ENCODE measurements at places on chromosomes 4 and X. TPM values are rescaled to one million over a fixed set of nuclear protein-coding genes. Genes with fewer than 3 reads are reported as not detected.

The DUSP21 gene
- total RNA-seq, result not detected

DNA sequence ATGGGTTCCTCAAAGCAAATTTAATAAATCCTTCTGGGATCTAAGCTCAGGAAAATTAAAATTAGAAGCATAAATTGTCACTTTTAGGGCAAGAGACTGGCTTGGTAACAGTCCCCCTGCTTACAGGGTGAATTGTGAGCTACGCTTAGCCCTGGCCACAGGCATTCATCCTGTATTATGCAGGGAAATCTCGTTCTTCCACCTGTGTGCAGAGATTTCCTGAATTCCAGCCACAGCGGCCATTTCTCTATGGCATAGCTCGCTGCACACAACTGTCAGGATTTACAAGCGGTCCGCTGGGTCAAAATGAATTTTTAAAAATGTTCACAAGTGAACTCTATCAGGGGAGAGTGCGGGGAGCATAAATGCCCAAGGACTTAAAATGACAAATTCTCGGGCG lies 111.9 kb downstream of the DCTD start:
- no peak for DNase-seq
- H3K27me3 ChIP-seq, result no peaks in the 10 kb centered on the region
- H3K27ac ChIP-seq, result no peak overlapping the region
- H3K36me3 ChIP-seq, result no peaks in the 10 kb centered on the region
- no peaks in the 10 kb centered on the region for H3K4me1 ChIP-seq

DNA sequence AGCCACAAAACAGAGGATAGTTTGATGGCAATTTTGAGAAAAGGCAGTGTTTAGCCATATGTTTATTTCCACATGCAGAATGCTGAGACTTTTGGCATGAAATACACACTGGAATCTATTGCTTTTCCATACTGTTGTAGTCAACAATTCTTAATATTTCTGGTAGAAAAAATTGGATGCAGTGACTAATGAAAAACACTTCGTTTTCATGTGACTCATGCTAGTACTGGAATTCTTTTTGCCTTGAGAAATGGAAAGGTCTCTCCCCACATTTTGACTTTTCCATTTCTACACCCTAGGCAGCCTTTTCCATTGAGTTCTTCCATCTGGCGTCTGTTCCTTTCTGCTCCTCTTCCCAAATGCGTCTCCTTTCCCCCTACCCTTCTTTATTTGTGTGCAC lies 425.2 kb upstream of the FTHL17 start:
- H3K4me1 ChIP-seq, result no peaks in the 10 kb centered on the region
- DNase-seq, result no peak
- H3K4me3 ChIP-seq, result no peak overlapping the region

GRCh38 chr4:129337228-129337620 lies 241.3 kb downstream of the C4orf33 start:
- no peak for DNase-seq
- H3K27me3 ChIP-seq, result no peaks in the 10 kb centered on the region
- H3K36me3 ChIP-seq, result no peaks in the 10 kb centered on the region
- no peak overlapping the region for H3K27ac ChIP-seq
- H3K4me3 ChIP-seq, result no peak overlapping the region

GRCh38 chrX:131061306-131061705 lies 3.2 kb downstream of the ARHGAP36 start:
- no peak overlapping the region for H3K27ac ChIP-seq
- no peak for DNase-seq
- no peaks in the 10 kb centered on the region for H3K36me3 ChIP-seq
- H3K27me3 ChIP-seq, result no peaks in the 10 kb centered on the region
- no peaks in the 10 kb centered on the region for H3K4me1 ChIP-seq
- no peak overlapping the region for H3K4me3 ChIP-seq

The HMX1 gene
- not detected for total RNA-seq

The SPANXA2 gene
- total RNA-seq, result not detected

- no peak overlapping the region for H3K4me3 ChIP-seq
- H3K4me1 ChIP-seq, result no peaks in the 10 kb centered on the region
- H3K27me3 ChIP-seq, result no peaks in the 10 kb centered on the region
- no peak overlapping the region for H3K27ac ChIP-seq
These were observed 39.7 kb downstream of the SNX25 start for GRCh38 chr4:185249105-185249504.

DNA sequence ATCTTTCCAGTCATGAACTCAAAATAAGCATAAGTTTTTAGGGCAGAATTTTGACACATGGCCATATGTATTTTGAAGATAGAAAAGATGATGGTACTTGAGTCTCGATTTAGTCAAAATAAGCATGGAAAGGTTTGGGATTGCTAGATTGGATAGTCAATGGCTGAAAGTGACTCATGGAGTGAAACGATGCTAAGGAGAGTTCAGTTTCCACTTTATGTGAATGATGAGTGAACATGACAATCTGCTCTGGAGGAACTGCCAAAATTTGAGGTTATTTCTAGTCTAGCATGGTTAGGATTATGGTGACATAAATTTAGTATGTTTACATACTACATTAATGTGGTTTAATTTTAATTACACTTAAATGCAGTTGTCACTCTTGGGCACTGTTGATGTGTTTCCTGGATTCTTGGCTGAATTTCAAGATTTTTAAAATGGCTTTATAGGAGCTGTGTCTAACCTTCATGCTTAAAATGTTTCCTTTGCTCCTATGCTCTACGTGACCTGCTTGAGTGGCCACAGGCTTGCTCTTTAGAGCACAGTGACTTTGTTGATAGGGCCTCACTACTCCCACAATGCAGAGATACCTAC lies 17.1 kb downstream of the DDX3X start:
- no peaks in the 10 kb centered on the region for H3K36me3 ChIP-seq
- H3K27ac ChIP-seq, result no peak overlapping the region
- H3K4me3 ChIP-seq, result no peak overlapping the region
- H3K4me1 ChIP-seq, result no peaks in the 10 kb centered on the region

GRCh38 chrX:24124244-24124799 lies 25.2 kb upstream of the ZFX start:
- H3K36me3 ChIP-seq, result no peaks in the 10 kb centered on the region
- no peak overlapping the region for H3K4me3 ChIP-seq
- no peaks in the 10 kb centered on the region for H3K4me1 ChIP-seq
- H3K27ac ChIP-seq, result no peak overlapping the region

The CRMP1 gene
- 2.0 TPM for total RNA-seq

GRCh38 chr4:168955674-168956073 lies 54.4 kb downstream of the CBR4 start:
- DNase-seq, result no peak
- H3K4me3 ChIP-seq, result no peak overlapping the region
- H3K27me3 ChIP-seq, result no peaks in the 10 kb centered on the region

Data from aorta (tissue), 5 donors.